ENCODE measurements at places on chromosomes 13 and 19.

DNA sequence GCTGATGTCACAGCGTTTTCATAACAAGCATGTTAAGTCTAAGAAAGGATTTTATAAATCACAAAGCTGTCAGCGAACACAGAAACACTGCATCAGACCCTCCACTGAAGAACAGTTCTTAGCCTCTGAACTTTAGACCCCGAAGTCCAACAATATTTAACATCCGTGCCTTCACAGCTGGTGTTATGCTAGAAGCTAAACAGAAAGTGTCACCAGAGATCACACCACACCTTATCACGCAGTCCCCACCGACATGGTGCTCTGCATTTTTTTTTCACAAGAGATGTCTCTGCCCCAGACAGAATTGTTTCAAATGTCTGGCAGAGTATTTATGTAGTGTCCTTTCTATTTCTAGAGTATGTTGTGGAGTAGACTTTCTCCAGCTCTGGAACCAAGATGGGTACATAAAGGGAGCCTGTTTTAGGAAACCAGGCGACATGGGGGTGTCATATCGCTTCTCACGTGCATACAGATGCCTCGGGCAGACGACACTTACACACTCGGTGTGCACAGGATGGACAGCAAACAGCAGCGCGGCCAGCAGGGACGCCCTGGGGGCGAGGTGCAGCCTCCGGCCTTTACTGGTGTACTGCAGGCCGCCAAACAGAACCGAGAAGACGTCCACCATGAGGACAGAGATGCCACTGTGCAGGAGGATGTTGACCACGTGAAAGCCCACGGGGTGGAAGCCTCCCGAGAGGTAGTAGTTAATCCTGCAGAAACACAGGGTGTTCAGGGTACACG is 12.0 kb downstream of the TMTC4 start:
- no peak for DNase-seq

GRCh38 chr19:31140717-31141116 is 208.5 kb downstream of the TSHZ3 start:
- no peak for DNase-seq

DNA sequence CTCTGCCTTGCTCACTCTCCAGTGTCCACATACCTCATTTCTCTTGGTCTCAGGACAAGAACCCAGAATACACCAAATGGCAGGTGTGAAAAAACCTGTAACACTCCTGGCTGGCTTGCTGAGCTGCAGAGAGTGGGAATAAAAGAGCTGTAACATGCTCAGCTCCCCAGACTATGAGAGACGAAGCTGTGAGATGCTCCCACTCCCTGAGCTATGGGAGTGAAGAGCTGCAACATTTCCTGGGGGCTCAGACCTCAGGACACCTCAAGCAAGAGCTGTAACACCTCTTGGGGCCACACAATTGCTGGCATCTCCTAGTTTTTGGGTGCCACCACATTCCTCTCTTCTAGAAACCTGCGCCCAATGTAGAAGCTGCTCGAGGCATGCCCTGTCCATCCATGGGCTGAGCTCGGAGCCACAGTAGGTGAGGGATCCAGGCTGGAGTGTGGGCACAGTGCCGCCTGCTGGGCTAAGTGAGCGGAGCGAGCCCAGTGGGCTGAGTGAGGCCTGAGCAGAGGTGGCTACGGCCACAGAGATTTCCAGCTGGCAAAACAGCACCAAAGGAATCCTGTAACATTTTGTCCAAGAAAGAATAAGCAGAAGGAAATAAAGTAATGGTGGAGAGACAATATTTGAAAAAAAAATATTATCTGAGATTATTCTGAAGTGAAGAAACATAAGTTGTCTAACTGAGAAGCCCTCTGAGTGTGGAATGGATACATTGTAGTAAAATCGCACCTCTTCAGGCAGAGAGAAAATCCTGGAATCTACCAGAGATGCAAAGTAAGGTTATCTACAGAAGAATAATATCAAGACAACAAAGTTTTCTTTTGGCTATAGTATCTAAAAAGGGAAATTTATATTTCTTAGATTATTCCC is 186.2 kb upstream of the PCDH9 start:
- no peak for DNase-seq

DNA sequence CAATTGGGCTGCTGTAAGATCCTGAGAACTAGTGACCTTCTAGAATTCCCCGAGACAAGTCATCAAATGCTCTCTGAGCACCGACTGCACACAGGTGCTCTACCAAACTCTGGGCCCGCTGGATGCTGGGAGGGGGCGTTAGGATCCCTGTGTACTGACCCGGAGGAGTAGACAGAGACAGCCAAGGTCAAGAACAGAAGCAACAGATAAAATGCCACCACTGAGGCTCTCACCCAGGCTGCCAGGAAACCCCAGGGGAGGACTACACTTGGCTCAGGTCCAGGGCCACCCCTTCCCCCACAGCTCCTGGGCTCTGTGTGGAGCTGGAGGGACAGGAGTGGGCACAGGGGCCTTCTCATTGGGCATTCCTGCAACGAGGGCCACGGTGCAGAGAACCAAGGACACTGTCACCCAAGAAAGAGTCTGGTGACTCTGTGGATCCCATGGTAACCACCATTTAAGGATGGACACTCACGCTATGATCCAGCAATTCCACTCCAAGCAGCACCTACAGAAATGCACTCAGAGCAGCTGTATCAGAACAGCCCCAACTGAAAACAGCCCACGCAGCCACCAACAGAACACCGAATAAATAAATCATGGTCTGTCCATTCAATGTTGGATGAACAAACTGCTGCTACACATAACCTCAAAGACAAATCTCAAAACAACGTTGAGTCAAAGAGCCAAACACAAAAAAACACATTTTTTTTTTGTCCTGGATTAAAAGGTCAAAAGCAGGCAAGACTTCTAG is 16.8 kb upstream of the SLC35E1 start:
- no peak for DNase-seq
